ENCODE measurements at places on chromosomes 6 and 20.

DNA sequence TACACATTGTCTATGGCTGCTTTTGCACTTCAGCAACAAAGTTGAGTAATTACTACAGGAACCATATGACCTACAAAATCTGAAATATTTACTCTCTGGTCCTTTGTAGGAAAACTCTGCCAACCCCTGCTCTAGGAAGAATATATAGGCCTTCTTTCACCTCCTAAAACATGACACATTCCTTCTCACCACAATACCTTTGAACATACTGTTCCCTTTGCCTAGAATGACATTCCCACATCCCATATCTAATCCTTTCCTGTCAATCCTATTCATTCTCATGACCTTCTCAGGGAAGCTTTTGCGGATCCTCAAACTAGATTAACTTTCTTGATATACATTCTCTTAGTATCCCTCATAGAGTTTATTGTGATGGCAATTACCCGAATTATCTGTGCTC is 18.0 kb upstream of the NCOA6 start:
- no peak for DNase-seq

DNA sequence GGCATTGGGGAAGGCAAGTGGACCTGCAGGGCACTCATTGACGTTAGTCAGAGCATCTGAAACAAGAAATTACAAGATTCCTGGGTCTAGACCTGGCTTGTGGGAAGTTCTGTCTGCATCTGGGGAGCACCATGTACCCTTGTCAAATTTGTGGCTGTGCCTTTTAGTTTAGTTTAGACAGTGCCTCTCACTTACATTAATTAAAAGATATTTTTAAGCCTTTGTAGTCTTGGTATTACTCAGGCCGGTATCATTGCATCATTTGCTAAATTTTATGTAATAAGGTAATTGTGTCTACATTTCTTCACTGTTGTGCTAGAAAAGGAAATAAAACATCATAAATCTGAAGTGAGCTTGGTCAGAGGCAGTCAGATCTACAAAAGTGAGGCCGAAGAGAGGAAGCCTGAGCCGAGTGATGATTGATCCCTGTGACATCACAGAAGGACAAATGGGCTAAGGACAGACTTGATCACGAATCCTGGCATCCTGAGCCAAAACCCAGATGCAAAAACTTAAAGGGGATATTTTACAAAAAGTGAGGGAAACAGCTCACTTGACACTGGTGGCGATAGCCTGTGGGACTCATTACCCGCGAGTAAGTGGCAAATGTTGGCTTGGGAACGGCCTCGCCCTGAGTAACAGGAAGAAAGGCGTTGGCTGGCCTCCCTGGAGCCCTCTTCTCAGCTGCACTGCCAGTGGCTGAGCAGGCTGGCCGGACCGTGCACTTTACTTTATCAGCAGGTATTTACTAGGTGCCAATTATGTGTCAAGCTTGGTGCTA is 106.5 kb downstream of the TCP11 start:
- no peak for DNase-seq

GRCh38 chr20:63293456-63293855 is 470 bp downstream of the COL20A1 start:
- DNase-seq, result no peak

DNA sequence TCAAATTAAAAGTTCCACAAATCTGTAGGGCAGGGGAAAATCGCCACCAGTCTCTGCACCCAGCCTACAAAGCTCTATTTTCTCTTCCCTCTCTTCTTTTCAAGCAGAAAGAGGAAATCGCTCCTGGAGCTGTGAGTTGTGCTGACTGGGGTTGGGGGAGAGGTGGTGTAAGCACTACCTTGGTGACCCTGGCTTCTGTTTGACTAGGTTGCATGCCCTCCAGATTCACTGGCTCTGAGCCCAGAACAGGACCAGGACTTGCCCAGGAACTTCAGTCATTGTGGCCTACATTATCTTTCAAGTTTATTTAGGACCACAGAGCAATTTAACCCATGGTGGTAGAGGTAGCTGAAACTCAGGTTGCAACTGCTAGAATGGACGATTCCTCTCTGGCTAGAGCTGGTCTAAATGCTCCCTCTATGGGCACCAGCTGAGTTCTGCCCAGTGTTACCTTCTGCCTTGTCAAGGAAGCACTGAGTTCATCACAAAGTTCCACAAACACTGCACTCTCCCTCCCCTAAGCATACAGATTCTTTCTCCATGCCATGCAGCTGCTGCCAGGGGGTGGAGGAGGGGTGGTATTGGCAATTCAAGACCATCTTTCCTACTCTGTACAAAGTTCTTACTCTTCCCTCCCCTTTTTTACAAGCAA is 122.0 kb upstream of the BMP5 start:
- DNase-seq, result no peak

DNA sequence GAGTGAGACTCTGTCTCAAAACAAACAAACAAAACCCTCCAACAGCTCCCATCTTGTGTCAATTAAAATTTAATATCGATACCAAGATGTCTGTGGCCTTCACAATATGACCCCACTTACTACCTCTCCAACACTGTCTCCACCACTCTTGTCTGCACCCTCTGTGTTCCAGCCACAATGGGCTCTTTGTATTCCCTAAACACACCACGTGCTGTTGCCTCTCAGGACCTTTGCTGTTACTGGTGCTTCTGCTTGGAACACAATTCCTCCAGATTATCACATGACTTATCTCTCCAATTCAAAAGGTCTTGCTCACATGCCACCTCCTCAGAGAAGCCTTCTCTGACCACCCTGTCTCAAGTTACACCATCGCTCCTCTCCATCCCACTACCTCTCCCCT is 6.0 kb upstream of the HCK start:
- no peak for DNase-seq

DNA sequence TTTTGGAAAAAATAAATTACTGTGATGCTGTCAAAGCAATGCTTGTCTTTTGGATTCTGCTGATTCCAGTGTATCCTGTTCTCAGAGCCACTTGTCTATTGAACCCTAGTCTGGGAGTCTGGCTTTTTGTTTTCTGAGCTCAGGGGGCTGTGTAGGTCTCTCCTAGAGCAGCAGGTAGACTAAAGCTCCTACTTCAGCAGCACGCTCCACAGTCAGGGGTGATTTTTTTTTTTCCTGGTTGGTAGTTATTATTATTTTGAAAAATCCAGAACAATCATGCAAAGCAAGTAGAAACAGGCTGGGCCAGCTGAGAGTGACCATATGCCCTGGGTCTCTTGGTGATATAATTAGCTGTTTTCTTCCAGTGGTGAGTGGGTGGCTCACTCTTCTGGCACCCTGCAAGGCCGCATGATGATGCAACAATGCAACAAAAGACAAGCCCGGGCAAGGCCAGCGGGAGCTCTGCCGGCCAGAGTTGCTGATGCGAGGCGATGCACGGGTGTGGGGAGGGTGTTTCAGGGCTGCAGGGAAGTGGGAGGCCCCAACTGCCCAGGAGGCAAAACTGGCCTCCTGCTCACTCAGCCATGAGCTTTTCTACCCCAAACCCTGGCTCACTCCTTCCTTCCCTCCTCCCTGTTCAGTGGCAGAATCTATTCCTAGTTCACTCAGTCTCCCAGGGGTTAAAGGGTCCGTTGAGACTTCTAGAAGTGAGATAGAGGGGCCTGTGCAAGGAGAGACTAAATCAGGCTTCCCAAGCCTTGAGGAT is 11.5 kb upstream of the CDKN1A start:
- DNase-seq, result no peak

DNA sequence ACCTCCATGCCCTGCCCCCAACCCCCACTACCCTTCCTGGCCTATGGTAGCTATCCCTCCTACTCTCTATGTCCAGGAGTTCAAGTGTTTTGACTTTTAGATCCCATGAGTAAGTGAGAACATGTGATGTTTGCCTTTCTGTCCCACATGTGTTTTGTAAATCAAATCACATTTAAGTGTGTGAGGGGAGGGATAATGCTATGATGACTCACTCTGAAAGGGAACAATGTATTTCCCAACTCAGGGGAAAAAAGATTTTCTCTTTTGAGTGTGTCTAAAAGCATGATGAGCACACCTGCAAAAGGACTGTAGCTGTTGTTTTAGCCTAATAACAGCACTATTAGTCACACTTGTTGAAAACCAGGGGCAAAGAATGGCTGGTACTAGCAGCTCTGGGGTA is 193.7 kb downstream of the GJA10 start:
- no peak for DNase-seq

GRCh38 chr6:3782876-3783832 is 31.6 kb upstream of the PXDC1 start:
- no peak for DNase-seq

DNA sequence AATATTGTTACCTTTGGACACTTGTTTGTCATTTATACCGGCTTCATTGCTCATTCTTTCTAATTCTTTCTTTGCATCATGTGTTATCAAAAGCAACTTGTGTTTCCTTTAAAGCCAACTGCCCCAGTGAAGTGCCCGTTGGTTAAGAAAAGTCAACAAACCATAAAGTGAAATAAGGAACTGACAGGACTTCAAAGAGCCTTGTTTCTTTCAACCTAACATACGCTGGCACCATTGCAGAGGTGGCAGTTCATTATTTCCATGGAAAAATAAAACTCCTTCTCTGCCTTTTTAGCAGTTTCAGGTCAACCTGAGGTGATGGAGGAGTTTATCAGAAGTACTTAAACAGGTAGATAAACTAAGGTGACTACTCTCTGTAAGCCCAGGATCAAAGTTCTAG is 28.8 kb downstream of the FERMT1 start:
- DNase-seq, result no peak

DNA sequence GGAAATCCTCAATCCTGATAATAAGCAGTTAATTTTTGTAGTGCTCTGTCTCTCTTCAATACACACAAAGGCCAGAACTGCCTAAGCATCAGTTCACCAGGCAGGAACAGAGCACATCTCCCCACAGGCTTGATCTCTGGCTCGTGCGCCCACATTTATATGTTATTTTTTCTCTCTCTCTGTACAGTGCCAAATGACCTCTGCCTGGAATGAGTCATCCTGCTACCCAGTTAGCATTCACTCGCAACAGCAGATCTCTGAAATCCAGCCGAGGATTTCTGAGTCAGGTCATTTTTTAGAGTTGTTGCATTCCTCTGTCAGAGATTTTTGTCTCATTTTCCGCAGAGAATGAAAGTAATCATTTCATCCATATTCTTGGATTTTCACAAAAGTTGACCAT is 107.1 kb downstream of the COL12A1 start:
- DNase-seq, result no peak

GRCh38 chr6:52953911-52954839 is 40.9 kb downstream of the GSTA4 start:
- no peak for DNase-seq

- no peak for DNase-seq
Measured at GRCh38 chr6:12898603-12899002, 182.0 kb downstream of the PHACTR1 start.

DNA sequence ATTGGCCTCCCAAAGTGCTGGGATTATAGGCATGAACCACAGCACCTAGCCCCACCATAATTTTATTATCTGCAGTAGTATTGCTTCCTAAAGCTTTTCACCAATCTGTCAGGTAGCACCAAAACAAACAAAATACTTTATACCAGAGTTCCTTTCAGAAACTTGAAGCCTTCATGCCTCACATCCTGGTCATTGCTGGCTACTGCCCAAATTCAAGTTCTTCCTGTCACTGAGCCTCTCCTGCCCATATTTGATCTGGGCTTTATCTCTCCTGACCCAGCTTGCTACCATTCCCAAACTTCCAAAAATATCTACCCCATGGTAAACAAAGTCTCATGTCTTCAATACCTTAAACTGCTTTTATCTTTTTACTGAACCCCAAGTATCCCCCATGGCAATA is 34.9 kb upstream of the DST start:
- DNase-seq, result no peak

- DNase-seq, result no peak
Measured at GRCh38 chr6:157989541-157990289, 8.1 kb downstream of the SYNJ2 start.

GRCh38 chr6:18447552-18447951 is 60.4 kb downstream of the RNF144B start:
- no peak for DNase-seq

All from stimulated activated CD4-positive, alpha-beta T cell treated with anti-CD3 and anti-CD28 coated beads, Interleukin-2, amount 100 ng/mL, for 48 hours (primary cell).